ENCODE measurements at places on chromosomes 3 and 15.

DNA sequence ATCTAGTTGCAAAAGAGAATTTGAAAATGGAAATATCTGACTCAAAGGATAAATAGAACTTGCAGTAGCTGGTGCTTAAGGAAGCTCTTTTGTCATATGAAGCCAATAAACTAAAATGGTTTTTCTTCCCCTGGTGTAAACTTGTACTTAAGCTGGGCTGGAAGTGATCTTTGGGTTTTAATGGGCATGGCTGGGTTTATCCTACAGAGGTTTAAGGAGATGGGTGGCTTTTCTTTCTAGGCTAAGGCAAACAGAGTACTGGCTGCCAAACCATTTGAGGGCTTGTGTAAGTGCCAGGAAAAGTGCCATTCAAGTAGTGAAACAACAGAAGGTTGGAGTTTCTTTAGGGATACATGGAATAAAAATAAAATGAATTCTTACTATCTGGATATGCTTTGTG, 12.1 kb upstream of the UTS2B start:
- DNase-seq = no peak

- DNase-seq = no peak
Measured at GRCh38 chr3:193149998-193150397, 91.0 kb upstream of the PLAAT1 start.

DNA sequence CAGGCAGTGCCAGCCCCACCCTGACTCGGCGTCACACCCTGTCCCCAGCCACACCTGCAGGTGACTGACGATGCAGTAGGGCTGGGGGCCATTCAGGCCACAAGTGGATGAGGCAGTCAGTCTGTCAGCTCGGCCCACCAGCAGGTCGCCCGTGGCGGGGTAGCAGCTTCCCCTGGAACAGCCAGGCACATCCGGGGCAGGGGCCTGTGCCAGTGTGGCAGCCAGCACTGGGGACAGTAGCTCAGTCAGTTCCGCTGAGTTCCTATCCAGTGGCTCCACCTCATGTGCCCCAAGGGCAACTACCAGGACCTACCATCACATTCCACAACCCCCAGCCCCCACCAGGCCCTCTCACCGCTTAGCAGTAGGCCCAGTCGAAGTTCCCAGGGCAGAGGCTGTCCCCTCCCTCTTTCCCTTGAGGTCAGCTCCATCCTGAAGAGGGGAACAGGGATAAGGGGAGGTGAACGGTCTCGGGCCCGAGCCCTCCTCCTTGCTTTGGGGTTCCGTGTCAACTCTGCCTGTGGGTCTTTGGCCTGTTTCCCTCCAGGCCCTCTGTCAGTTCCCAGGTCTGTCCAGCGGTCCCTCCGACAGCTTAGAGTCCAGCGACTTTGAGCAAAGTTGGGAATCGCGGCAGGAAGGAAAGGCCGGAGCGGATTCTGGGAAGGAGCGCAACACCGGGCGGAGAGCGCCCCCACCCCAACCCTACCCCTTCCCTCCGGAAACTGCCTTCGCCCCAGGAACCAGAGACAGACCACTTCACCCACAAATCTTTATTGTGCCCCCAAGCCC, at the start of gene LAMB2:
LAMB2 (minus strand) TSS at position 614 of the 789 bp plus-strand sequence; CDS start at position 431, 183 bp downstream.
- DNase-seq = no peak

DNA sequence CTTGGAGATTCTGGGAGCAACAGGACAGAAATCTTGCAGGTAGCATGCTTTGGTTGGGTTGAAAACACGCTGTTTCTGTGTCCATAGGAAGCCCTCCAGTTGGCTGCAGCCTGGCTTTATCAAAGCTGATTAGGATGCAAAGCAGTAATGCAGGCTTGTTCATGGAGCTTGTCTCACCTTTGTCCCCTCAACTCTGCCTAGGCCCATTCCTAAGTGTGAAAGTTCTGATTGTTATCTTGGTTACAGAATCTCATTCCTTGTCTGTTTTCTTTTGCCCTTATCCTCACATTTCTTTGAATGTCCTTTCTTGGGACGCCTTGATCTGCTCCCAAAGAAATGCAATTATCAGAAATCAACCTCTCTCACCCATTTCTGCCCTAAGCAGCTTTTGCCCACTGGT, 83.5 kb downstream of the IL20RB start:
- DNase-seq = no peak

- no peak for DNase-seq
Measured at GRCh38 chr3:187274977-187275338, 16.6 kb downstream of the MASP1 start.

DNA sequence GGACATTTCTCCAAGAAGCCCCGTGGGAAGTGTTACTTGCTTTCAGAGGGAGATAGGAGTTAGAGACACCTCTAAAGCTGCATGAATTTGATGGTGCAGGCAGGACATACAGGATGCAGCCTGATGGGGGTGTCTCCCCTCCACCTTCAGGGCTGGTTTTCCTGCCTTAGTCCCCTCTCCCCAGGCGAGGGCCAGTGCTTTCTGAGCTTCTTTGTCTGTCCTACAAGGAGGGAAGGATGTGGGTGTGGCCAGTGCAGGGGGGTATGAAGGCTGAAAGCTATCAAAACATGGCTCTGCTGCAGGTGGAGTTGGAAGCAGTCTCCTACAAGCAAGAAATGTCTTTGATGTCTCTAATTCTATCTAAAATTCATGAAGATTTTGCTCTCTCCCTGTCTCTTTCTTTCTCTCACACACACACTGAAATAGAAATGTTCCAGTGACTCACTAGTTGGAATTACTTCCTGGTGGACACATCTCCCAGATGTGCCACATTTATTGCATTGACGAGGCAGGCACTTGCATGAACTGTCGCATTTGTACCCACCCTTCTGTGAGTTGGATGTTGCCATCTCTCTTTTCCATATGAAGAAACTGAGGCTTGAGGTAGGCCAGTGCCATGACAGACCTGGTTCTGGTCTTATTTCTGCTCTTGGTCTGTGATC, 13.9 kb upstream of the PODXL2 start:
- DNase-seq = no peak

Data from hematopoietic multipotent progenitor cell treated with erythropoietin and hydrocortisone succinate and interleukin-3 and kit ligand, for 8 days (in vitro differentiated cells).